ENCODE measurements at places on chromosomes 11 and 22.

DNA sequence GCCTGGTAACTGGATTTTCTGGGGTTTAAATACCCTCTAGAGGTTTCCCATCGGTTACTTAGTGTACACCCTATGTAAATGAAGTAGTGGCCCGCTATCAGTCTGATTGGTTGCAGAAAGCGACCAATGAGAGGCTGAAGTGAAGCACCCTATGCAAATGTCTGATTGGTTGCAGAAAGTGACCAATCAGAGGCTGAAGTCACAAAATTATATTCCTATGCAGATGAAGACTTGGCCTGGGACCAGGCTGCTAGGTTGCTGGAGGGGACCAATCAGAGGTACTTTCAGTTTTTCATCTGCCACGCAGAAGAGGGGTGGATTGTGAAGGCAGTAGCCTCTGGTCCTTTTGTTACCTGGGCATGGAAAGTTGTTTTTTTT, 134.8 kb downstream of the TBC1D22A start:
- no peak for DNase-seq

- no peak for DNase-seq
Measured at GRCh38 chr11:34886609-34887008, 29.6 kb downstream of the APIP start.

DNA sequence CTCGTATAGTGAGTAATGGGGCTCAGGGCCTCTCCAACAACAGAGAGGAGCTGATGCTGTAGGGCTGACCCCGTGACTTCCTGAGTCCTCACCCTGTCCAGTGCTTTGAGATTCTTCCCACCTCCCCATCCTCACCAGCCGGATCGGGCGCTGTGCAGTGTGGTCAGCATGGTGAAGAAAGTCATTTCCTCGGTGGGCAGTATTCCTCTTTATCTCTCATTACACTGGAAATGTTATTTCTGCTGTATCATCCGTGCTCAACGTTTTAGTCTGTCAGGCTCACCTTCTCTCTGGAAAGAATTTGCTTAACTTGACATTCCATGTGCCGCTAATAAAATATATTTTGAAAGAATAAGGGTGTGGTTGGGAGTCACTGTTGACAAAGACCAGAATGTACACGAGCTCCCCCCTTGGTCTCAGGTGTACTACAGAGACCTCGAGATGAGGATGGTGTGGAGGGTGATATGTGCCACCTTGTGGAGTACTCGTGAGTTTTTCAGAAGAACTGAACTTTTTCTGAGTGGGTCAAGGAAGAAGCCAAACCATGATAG, 25.7 kb upstream of the SCGB1A1 start:
- no peak for DNase-seq

DNA sequence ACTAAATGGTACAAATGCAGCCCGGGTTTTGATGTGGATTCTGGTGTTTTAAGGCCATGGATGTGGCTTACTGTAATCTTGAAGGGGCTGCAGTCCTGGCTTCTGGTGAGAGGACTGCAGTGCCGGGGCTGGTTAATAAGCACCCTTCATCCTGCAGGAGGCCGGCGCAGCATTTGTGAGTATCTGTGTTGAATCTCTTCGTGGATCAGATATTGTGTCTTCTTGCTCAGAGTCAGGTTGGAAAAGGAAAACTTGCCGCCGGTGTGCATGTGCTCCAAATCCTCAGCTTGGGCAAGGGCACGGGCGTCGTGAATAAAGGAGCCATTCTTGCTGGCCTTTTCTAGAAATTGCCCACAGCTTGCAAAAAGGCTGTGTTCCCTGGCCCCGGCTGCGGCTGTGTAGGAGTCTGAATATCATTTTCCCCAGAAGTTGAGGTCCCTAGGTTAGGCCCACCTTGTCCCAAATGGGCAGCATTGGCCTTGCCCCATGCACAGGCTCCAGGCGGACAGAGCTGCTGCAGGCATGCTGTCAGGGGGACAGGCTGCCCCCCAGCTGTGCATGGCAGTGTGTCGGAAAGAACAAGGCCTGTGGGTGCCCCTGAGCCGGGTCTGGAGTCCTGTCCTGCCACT, 28.9 kb upstream of the PARVB start:
- no peak for DNase-seq

- DNase-seq, result no peak
Measured at GRCh38 chr11:101436511-101437142, 147.2 kb downstream of the TRPC6 start.

DNA sequence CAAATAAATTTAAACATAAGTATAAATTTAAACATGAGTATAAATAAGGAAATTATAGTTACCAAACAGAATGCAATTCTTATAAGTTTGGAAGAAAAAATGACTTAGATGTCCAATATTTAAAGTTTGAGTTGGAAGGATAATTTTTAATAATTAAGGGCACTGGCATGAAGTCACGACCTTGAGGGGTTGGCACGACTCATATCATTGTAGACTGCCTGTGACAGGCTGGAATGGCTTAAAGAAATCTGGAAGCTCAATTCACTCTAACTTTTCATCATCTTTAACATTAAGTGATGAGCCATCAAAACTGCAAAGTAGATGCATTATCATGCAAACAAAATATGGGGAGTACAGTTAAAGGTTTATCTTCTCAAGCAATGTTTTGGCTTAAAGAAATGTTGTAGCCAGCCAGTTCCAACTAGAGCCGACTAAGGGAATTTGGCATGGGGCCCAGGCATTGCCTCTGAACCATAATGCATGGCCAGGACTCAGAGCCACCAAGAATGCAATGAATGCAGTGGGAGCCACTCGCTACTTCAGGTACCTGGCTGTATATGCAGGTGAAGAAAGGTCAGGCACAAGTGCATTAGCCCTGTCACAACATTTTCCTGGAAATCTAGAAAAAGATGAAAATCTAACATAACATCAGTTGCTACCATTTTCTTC, 33.4 kb downstream of the PGR start:
- DNase-seq, result no peak

DNA sequence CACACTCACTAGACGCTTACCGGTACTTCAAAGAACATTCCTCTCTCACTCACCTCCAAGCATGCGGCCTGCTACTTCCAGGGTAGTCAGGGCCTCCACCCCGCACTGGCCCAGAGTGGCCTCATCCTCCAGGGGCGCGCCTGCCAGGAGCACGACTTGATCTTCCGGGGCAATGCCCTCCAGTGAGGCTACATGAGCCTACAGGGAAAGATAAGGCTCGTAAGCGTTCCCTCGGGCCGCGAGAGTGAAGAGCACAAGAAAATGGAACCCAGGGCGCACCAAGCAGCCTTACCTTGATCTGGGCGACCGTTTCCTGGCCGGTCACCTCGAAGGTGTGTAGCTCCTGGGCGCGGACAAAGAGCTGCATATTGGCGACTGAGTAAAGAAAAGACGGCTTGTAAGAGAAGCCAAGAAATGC, 478 bp downstream of the FAU start:
- DNase-seq, result no peak

DNA sequence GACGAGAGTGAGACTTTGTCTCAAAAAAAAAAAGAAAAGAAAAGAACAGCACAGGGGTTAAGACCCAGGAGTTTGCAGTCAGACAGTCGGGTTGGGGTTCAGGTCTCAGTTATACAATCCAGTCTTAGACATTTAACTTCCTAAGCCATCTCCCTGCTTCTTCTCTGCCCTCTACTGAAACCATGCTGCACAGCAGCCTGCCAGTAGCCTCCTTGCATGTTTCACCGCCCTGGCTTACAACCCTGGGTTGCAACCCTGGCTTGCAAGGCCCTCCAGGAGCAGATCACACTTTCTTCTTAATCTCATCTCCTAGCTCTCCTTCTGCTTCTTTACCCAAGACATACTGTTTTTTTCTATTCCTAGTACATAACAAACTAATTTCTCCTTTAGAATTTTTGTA, 5.9 kb upstream of the B3GAT3 start:
- no peak for DNase-seq

GRCh38 chr11:70205049-70205725, 2.1 kb downstream of the FADD start:
- DNase-seq, result no peak

DNA sequence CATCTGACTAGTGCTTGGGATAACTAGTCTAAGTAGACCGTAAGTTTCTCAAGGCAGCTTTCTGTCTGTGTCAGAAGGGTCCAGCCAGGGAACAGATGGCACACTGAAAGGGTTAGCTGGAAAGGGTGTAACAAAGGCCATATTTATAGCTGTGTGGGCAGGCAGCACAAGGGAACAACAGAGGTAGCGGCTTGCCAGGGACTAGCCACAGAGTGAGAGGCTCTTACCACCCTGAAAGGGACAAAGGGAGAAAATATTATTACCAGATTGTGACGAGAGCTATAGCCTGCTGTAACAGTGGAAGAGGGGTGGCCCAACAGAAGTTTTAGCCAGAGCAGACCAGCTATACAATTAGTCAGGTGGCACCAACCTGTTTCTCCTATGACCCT, 129.4 kb downstream of the CCDC34 start:
- peak; percentile 29 for DNase-seq

DNA sequence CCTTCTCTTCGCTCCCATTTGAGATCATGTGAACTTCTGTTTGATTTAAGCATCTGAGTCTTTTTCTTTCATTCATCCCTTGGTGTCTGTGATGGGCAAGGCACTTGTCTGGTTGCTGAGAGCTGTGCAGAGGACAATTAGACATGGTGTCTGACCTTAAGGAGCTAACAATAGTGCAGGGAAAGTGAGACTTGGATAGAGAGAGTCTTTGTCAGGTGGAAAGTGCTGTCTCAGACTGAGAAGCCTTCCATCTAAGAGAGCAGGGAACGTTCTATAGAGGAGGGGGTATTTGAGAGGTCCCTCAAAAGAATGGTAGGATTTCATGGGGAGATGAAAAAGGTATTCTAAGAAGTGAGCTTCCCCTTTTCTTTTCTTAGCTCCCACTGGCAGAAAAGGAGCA, 14.1 kb downstream of the MICAL3 start:
- DNase-seq, result no peak

DNA sequence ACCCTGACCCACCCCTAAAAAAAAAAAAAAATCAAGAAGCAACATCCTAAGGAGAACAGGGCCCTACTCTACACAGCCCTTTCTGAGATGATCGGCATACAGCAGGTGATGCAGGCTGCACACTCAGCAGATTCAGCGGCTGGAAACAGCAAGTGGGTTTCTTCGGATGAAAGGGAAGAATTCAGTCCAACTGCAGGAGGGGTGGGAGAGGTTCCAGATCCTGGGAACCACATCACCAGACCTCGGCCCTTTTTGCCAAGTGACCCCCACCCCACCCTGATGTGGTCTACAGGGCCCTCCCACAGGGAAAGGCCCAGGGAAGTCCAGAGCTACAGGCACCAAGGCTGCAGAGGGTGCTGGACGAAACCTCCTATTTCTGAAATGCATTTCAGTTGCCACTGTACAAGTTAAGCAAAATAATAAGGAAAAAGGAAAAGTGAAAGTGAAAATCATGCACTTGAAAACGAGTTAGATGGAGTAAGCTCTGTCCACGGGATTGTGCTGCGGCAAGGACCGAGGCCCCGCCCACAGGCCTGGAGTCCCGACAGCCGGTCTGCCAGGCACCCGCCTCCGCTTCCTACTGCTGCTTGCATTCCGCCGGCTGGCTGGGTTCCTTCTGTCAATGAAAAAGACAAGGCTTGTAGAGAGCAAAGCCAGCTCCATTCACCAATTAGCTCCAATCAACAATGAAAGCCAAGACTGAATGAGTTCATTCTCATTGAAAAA, 16.0 kb upstream of the PHLDA2 start:
- peak; percentile 9 for DNase-seq

DNA sequence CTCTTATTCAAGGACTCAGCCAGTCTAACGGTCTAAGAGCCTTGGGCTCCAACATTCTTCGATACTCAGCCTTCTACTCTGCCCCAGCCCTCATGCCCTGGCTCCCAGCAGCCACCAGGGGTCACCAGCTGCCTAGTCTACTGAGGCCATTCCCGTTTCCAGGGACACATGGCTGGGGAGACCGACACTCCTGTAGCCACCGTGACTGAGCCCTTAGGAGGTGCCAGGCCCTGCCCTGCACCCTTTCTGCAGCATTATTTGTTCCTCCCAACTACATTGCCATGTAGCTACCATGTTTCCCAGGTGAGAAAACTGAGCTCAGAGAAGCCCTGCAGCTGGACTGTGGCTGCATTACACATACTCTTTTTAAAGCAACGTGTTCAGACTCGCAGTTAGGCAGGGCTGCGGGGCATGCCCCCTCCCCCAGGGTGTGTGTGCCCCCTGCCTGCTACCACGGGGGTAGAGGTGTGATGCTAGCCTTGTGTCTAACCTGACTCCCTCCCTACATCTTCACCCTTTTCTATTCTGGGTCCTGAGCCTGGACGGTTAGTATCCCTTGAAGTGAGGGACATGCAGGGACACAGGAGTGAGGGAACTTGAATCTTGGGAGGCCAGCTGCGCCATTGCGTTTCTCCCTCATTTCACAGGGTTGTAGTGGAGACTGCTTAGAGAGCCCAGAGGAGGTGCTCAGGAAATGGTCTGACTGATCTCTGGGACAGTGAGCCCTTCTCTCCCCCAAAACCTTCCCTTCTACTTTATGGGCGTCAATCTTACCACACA, 17.5 kb downstream of the ATG16L2 start:
- DNase-seq, result peak; percentile 69

GRCh38 chr11:23226331-23227077, 366.2 kb upstream of the CCDC179 start:
- no peak for DNase-seq

DNA sequence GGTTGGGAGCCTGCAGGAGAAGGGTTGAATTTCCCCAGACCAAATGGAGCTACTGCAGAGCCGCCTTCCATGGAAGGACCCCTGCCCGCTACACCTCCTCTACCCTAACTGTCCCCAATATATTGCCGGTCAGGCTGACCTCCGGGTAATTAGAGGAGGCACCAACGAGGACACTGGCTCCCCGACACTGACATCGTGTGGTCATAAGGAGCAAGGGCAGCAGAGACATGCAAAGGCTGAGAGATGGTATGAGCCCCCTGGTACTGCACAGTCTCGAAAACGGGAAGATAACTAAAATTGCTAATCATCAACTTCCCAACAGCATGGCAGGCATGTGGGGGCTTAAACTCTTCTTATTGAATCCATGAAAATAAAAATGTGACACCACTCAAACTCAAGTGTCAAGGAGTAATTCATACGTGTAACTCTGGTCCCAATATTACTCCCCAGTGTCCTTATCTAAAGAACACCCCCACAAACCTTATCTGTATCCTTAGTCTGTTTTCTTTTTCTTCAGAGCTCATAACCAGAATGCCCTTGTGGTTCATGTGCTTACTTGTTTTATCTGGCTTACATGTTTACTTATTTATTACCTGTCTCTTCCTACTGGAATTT, 4.4 kb downstream of the CAVIN3 start:
- DNase-seq, result peak; percentile 15

- DNase-seq, result no peak
Measured at GRCh38 chr11:67371189-67371910, 2.0 kb downstream of the CLCF1 start.

DNA sequence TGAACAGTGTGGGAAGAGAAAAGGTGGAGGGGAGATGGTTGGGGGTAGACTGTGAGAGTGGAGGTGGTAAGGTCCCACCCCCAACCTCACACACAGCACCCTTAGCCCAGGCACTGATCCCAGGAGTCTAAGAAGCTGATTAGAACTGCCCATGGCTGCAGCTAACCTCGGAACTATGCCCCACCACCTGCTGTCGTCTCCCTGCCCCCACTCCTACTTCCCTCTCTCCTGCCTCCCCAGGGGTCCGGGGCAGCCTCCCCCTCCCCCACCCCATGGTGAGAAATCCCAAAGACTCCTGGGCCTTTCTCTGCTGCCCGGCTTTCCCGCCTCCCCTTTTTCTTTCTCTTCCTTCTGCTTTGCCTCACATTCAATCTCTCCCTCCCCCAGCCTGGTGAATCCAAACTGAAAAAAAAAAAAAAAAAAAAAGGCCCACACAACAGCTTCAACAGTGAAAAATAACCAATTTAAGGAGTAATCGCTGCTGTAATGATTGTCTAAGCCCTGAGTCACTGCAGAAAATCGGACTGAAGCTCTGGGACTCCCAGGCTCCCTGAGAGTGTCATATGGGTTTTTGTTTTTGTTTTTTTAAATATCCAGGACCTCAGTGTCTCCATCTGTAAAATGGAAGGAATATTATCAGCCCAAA, 9.6 kb upstream of the TP53I11 start:
- peak; percentile 46 for DNase-seq
